ENCODE measurements at places on chromosomes 11 and 22.
A peak's percentile ranks its signal among the peaks of the same experiment; 100 is the strongest.

GRCh38 chr11:109784536-109784935 lies 308.7 kb upstream of the ZC3H12C start:
- no peak for DNase-seq

- DNase-seq: peak; percentile 87
These were observed 13.6 kb downstream of the BCL9L start for GRCh38 chr11:118911880-118912741.

DNA sequence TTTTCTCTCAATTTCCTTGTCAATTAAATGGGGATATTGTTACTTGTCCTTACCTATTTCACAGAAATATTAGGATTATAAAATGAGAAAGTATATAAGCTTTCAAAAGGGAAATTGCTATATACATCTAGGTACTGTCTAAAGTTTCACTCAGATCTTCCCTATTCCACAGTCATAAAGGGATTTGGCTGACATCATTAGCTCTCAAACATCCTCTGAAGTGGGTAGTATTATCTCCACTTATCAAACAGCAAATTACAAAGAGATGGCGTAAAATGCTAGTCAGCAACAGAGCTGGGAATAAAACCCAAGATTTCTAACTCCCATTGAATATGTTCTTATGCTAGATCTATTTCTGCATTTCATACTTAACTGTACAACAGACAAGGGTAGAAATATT lies 50.9 kb downstream of the SLC25A17 start:
- no peak for DNase-seq

- no peak for DNase-seq
These were observed 36.0 kb downstream of the NUP50 start for GRCh38 chr22:45199723-45200122.

GRCh38 chr11:130050257-130050656 lies 19.4 kb upstream of the APLP2 start:
- DNase-seq: no peak

DNA sequence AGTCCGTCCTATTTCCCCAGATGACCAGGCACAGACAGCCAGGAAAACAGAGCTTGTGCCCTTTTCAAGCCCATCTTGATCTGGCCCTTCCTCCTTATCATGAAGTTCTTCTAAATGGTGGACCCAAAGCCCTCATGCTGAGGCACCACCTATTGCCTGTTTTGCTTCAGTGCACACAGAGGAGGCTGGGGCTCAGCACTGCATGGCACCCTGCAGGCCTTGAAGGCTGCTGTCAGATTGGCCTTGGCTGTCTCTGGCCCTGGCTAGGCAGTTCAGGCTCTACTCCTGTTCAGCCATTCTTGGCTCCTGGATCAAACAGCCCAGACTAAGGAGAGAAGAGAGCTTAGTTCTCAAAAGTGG lies 49.2 kb downstream of the OTOG start:
- no peak for DNase-seq

- no peak for DNase-seq
These were observed 5.8 kb downstream of the MRPL23 start for GRCh38 chr11:1952806-1953482.
